ENCODE measurements at places on chromosomes 4 and X. TPM values are rescaled to one million over a fixed set of nuclear protein-coding genes. Genes with fewer than 3 reads are reported as not detected.

The OTC gene
- not detected for total RNA-seq

The RAB40AL gene
- total RNA-seq: 0.22 TPM

The GLUD2 gene
- 1.6 TPM for total RNA-seq

The RBMXL3 gene
- not detected for total RNA-seq

The TCEAL1 gene
- 36.1 TPM for total RNA-seq
